ENCODE measurements at places on chromosomes 7 and 10. TPM values are rescaled to one million over a fixed set of nuclear protein-coding genes. Genes with fewer than 3 reads are reported as not detected.

- no peak for DNase-seq
Observed at GRCh38 chr10:128324058-128324827, 198.0 kb upstream of the MKI67 start.

DNA sequence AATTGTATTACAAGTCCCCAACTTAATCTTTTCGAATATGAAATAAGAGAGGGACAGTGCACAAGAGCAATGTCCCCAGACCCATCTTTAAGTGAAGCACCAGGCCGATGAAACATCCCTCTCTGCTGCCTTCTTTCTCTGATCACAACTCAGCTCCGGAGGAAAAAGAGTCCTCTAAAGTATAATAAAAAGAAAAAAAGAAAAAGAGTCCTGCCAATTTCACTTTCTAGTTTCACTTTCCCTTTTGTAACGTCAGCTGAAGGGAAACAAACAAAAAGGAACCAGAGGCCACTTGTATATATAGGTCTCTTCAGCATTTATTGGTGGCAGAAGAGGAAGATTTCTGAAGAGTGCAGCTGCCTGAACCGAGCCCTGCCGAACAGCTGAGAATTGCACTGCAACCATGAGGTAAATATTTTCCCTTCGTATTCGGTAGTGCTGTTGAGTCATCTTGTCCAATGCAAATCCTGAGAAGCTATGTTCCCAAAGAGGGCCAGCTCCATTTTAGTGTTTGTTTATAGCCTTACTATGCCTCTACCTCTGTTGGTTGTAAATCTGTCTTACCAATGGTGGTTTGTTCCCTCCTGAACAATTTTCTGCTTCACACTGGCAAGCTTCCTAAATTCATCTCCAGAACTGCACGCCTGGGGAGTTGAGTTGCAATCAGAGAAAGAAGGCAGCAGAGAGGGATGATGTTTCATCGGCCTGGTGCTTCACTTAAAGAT, at the start of gene IFIT2:
Gene IFIT2, plus strand, starts transcription at position 326 of the 725 bp plus-strand sequence. Its CDS starts 78 bp downstream, at position 404.
- DNase-seq = peak; percentile 19

GRCh38 chr7:18590744-18591340, 95.3 kb downstream of the HDAC9 start:
- DNase-seq = no peak

DNA sequence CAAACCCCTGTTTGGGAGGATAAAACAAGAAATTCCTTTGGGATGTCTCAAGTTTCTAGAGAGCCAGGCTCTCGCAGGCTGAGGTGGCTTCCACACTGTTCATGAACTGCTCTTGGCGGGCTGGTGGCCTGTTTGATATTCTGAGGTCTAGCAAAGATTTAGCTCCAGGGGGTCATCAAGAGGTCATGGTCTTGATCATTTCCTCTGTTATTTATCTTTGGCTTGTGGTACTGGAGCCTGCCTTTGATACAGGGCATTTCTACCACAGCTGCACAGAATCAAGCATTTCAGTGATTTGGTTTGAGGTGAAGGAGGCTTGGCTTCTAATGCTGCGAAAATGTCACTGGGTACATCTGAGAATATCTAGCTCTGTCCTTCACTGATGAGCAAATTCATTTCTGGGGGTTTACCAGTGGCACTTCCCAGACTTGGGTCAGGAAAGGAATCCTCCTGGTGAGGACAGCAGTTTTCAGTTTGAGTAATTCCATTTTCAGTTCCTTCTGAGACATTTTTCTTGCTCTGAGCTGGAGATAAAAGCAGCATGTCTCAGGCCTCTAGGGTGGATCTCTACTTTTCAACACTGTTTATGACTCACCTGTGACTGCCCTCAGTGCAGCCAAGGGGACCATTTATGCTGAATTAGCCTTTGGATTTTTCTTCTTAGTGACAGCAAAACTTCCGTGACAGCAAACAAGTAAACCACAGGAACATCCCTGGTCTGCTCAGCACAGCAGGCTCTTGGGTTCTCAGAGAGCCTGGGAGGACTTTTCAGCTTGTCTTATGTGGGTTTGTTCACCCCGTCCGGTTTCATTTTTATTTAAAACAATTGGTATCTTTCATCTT, 312.0 kb downstream of the RNLS start:
- peak; percentile 66 for DNase-seq

IFIT1B gene
- not detected for total RNA-seq

DNA sequence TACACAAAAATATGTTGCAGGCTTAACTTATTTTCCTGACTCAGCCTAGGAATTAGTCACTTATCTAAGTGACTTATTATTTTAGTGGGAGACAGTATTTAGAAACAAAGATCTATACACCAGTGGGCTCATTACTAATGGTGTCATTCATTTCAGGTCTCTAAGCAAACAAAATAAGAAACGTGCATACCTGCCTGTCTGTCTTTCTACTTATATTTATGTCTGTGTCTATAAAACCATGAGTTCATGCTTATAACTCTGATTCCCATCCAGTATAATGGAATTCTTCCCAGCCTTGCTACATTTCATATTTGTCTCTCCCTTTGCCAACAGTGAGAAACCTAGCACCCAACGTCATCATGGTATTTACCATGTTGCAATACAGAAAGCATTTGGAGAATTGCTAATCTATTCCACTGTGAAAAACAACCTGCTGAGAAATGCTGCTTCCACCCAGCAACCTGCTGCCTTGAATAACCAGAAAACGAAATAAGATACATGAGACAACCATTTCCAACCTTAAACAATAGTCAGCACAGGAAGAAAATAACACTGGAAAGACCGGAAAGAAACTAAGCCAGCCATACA, 501.0 kb downstream of the GLRX3 start:
- DNase-seq = no peak

THSD7A gene
- not detected for total RNA-seq

CYP3A4 gene
- total RNA-seq = not detected

GRCh38 chr10:126042354-126042753, 146.0 kb downstream of the FANK1 start:
- DNase-seq = no peak

GRCh38 chr10:125567529-125567928, 115.4 kb downstream of the TEX36 start:
- DNase-seq = no peak

C10orf95 gene
- not detected for total RNA-seq

DNA sequence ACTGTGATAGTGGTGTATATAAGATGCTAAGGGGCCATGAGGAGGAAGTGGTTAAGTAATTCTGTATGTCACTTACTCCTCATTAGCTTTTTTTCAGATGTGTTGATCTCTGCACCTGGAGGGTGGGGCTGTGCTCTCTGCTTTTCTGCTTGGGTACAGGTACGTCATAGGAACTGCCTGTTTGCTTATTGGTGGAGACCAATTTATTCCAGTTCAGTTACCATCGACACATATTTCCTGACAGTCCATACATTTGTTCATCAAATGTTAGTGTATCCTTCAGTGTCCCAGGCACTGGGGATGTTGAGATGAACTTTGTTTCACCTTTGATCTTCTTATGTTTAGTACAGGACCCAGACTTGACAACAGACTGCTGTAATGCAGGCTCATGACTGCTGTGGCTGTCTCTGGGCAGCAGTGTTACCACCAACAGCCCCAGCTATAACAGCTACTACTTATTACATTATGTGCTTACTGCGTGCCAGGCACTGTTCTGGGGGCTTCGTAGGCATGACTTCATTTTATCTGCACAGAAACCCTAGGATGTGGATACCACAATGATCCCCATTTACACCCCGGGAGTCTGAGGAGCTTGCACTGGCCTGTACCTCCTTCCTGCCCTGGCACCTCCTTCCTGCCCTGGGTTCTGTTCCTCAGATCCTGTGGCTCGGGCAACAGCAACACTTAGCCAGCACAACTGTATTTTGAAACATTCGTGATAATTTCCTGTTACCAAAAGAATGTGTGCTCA, 87.4 kb downstream of the BUB3 start:
- DNase-seq = peak; percentile 5

DNA sequence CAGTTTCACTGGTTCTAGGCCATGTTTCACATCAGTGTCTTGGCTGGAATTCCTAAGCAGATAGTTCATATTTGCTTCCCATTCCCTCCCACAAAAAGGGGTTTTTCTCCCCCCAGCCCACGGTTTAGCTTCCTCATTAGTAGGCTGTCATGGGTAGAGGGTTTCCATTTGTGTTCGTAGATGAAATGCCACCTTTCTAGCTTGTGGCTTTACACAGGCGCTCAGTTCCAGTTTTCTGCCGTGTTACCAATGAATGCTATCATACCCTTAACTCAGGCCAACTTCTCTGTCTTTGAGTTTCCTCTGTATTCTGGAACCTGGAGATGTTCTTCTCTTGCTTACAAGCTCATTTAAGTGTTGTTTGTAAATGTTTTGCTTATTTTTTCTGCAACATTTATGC, 26.8 kb downstream of the CALD1 start:
- DNase-seq = no peak

GRCh38 chr7:102942868-102943267, 30.1 kb downstream of the LRRC17 start:
- DNase-seq = no peak

DNA sequence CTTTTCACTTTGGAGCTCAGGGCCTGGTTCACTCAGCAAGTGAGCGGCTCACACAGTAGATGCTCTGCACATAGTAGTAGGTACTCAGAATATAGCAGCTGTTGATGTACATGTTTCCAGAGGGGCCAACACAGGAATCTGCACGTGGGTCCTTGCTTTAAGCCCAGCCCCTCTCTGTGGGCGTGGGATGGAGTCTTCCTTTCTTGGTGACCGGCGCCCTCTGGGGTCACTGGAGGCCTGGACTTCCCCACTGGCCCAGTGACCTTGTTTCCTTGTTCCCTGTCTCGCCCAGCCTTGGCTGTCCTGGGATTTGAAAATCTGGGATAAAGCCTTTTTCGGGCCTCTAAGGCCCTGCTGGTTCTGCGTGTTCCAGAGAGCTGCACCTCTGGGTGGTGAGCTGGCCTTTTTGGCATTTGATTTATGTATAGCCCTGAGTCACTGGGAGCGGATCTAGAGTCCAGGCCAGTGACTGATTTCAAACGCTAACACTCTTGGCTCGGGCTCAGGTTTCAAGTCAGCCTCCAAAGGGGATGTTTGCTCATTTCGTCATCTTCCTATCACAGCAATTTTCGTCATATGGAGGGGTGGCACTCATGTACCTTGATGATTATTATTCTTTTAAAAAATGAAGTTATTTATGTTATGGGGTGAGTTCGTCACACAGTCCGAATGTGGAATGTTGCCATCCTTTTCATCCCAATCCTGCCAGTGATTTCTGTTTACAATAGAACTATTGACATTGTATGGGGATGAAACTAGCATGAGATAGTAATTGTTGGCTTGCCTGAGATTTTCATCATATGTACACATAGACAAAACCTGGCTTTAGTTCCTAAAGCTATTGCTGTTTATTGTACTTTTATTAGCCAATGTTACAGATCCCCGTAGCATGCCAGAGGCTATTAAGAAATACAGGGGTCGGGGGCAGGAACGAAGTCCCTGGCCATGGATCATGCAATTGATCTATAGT, 65.5 kb downstream of the CUX1 start:
- DNase-seq = no peak

Measured in activated T-cell treated with anti-CD3 and anti-CD28 coated beads, Interleukin-2, amount 50 U/mL, for 72 hours (primary cell).